ENCODE measurements at places on chromosomes 1 and 21.

DNA sequence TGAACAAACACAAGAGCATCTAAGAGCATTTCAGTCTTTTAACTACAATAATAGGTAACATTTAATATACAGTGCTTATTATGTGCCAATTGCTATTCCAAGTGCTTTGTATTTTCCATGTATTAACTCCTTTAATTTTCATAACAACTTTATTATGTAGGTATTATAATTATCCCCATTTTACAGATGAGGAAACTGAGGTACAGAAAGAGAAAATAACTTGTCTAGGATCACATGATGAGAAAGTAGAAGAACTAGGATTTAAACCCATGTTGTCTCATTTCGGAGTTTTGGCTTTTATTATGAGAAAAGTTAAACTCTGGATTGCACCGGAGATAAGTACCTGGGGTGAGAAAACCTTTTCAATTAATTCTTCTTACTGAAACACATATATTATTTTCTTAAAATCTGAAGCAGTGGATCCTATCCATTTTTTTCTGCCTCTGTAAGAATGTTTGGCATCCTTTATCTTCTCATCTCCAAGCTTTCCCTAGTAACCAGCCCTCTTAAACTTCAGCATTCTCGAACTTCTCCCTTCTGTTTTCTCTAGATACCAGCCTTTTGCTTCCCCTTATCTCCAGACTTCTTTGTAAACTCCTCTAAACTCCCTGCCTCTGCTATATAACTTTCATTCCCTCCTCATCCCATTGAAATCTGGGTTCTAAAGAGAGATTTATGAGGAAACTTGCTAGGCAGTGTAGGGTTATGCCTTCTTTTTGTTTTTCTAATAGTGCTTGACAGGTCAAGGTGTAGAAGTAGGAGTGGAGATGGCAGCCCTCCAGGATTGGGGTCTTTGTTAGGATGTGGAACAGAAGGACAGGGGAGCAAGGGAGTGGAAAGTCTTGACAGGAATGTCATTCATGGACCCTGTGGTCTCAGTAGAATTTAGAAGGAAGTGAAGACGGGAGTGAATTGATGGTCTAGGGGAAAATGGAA is 28.3 kb downstream of the POU2F1 start:
- DNase-seq: no peak

- no peak for DNase-seq
Observed at GRCh38 chr1:50929376-50929958, 30.6 kb downstream of the FAF1 start.

- peak; percentile 55 for DNase-seq
Observed at GRCh38 chr1:29845910-29846309, 609.6 kb downstream of the PTPRU start.

- no peak for DNase-seq
Observed at GRCh38 chr21:24023936-24024335, 1583.3 kb downstream of the MRPL39 start.

DNA sequence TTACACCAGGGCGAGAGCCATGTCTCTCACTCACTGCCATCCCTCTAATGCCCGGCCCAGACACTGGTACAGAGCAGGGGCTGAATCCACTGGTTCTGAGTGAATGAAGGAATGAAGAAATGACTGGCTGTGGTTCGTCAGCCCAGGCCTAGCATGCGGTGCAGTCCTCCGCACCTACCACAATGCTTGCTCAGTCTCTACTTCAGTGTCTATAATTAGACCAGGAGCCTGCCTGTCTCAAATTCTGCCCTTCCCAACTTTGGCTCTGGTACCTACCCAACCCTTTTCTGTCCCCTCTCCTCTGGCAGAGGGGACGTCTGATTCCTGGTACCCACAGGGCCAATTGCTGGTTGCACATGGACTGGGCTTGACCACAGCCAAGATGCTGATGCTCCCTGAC is 118.2 kb upstream of the GRIK3 start:
- no peak for DNase-seq

GRCh38 chr1:3914331-3914851 is 14.3 kb upstream of the C1orf174 start:
- DNase-seq: no peak

DNA sequence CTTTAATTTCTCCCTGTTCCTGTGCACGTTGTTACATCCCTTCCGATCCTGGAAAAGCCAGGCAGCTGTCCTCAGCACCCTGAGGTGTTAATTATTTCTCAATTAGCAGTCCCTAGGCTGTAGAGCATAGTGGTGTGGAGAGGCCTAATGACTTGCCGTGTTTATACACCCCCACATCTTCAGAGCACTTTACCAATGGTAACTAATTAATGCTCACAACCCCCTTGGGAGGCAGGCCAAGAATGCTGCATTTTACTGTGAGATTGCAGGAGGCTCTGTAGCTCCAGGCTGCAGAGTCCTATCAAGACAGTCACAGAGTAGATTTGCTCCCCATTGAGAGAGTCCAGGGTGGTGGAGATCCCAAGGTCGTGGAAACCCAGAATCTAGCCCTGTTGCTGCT is 2.4 kb upstream of the PARS2 start:
- no peak for DNase-seq

DNA sequence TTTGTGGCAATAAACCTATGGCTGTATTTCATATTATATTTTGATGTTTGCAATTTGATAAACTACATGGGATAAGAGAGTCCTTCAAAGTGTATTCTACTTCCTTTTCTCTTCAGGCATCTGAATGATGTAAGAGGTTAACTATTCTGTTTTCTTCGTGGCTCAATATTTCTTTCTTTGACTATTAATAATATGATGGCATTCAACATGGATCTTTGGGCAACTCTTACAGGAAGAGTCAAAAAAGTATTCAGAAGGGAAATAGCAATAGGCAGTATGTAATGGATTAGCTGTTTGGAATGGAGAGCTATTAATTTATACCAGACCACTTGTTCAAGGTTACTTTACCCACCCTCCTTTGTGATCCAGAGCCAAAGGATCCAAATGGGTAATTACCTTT is 74.4 kb downstream of the HMCN1 start:
- no peak for DNase-seq

DNA sequence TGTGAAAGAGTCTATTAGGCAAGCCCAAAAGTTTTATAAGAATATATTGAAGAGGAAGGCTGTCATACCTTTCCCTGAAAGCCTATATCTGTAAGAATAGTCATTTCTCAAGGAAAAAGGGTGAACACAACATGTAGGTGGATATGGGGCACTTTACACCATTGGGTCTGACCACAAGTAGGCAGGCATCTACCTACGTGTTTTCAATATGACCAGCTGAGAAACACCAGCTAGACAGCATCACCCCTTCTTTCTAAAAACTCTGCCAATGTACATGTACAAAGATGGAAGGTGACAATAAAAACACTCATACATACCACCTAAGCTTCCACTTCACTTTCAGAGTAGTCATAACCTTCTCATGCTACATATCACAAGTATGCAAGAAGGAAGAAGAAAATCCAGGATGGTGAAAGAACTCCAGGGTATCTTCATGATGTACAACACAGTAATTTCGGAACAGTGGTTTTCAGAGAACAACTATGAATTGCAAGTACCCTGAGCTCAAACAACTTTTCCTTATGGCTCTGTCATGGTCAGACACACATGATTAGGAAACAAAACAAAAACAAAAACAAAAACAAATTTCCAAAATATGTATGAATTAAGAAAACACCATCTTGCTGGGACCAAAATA is 98.5 kb upstream of the ADGRL2 start:
- DNase-seq: no peak

- no peak for DNase-seq
Observed at GRCh38 chr1:212207822-212208520, 77.2 kb upstream of the PPP2R5A start.

DNA sequence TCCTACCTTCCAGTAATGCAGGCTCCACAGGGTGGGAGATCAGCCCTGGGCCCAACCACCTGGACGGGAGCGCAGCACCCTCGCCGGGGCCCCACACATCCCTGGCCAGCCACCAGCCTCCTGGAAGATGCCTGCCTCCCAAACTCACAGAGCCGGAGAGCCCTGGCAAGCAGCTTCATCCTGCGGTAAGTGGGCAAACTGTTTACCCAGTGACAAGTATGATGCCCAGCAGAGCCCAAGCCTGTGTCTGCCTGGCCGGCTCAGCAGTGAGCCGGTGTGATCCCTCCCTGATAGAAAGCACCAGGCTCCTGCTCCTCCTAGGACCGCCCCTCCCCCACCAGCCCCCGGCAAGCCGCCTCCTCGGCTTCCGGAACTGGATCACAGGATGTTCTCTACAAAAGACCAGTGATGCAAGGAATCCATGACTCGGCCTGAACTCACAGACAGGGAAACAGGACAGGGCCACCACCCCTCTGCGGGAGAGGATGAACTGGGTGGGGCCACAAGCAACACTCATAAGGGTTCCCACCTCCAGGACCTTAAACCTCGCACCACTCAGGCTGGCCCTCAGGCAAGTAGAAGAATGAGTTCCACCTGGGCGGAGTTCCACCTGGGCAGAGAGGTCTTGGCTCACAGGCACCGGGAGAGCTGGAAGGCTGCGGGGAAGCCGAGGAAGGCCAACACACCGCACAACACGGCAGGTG is 7.9 kb downstream of the ACOT7 start:
- no peak for DNase-seq
